ENCODE measurements at places on chromosomes 5 and 9.

DNA sequence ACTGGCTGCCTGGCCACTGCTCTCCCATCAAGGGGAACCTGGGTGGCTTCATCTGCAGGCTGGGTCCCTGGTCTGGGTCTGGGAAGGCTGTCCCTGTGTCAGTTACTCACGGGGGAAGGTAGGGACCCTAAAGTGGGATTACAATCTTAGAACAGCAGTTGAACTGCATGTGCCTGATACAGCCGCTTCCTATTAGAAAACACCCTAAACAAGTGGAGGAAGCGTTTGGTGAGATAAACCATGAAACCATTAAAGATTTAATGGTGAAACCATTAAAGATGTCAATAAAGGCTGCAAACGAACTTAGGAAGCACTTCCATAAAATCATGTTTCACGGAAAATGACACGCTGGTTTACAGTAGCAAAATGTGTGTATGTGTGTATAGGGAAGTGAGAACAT is 2.5 kb upstream of the GFI1B start:
- DNase-seq, result no peak

- no peak for DNase-seq
These were observed 220.5 kb downstream of the NR2F1-AS1 start for GRCh38 chr5:93360436-93361088.

- no peak for DNase-seq
These were observed 186.8 kb downstream of the ZNF462 start for GRCh38 chr9:107049803-107050184.

- DNase-seq, result no peak
These were observed 118.2 kb downstream of the BOD1 start for GRCh38 chr5:173498286-173498685.

GRCh38 chr9:99262949-99263418 is 40.9 kb downstream of the SEC61B start:
- no peak for DNase-seq

DNA sequence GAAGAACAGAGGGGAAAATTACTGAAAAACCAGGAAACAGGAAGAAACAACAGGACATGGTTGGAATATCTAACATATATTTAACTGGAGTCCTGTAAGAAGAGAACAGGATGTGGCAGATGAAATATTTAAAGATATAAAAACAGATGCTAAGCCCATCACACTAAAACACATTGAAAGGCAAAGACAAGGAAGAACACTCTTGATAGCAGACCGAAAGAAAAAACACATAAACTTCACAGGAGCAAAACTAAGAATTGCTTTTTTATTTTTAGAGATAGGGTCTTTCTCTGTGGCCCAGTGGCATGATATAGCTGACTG is 324.4 kb upstream of the ARRDC3 start:
- no peak for DNase-seq

DNA sequence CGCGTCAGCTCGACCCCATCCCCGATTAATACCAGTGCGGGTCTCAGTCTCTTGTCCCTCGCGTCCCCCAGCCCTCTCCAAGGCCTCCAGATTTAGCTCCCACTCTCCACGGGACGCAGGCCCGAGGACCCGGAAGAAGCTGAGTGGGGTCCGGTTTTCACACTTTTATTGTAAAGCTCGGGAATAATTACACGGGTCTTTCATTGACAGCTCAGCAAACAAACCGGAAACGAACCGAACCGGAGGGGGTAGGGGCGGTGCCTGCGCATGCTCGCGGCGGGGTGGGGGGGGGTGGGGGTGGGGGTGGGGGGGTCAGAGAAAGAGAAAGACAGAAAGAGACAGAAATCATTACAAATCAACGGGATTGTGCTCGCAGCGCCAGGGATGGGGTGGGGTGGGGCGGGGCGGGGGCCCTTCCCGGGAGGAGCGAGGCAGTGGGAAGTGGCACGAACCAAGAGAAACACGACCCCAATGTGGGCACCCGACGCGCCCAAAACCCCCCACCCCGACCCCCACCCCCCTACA is 27.9 kb downstream of the PCDH1 start:
- peak; percentile 48 for DNase-seq

DNA sequence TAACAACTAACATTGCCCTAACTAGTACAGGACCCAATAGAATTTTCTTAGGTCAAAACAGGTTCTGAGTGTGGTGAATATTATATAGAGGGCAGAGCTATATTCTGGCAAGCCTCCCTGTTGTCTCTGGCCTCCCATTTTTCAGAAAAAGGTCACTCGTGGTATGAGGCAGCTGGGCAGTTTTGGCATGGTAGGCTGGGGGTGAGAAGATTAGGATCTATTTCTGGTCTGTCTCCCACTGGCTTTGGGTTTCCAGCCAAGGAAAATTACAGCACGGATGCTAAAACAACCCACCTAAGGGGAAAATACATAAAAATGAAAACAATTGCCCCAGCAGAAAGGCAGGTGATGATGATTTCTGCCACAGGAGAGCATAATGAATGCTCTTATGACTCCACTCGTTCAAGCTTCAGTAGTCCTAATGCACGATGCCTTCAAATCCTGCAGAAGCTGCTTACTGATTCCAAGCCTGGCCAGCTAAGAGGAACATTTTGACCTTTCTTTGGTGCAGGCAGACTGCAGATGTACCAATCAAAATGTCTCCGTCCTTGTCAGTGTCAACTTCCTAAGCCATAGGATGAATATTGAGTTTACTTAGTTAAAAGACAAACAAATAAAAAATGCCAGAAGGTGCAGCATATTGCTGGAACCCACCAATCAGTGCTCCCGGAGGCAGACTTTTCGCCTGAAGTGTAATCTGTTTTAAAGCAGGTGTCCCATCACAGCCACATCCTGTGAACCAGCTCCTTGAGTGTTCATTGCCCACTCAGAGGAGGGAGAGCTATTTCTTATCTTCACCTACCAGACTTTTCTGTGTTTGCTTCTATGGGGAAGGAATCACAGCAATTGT is 435.4 kb downstream of the ZSWIM6 start:
- no peak for DNase-seq

DNA sequence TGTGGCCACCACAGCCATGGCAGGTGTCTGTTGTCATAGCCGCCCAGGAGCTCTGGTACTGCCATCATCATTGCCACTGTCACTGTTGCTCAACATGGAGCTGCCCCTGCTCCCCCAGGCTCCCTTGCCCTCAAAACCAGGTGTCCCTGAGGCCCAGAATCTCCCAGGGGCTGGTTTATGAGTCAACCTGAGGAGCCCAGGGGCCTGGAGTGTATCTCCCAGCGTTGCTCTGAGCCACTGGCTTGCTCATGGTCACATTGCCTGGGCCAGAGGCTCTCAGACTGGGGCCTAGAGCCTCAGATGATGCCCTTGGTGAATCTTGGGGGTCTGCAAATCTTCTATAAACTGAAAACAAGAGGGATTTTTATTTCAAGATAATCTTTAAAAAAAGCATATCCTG is 24.7 kb upstream of the TBC1D2 start:
- no peak for DNase-seq

DNA sequence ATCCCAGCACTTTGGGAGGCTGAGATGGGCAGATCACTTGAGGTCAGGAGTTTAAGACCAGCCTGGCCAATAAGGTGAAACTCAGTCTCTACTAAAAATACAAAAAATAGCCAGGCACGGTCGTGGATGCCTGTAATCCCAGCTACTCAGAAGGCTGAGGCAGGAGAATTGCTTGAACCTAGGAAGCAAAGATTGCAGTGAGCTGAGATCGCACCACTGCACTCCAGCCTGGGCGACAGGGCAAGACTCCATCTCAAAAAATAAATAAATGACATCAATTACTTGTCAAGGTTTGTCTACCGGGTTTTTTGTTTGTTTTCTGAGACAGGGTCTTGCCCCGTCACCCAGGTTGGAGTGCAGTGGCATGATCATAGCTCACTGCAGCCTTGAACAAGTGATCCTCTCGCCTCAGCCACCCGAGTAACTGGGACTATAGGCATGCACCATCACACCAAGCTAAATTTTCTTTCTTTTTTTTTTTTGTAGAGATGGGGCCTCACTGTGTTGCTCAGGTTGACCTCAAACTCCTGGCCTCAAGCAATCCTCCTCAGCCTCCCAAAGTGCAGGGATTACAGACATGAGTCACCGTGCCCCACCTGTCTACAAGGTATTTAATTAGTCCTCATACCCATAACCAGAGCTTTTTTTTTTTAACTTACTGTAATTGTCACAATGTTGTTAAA is 64.9 kb downstream of the SUSD1 start:
- no peak for DNase-seq

- DNase-seq, result no peak
These were observed 326.9 kb upstream of the WWC1 start for GRCh38 chr5:167964529-167964928.

DNA sequence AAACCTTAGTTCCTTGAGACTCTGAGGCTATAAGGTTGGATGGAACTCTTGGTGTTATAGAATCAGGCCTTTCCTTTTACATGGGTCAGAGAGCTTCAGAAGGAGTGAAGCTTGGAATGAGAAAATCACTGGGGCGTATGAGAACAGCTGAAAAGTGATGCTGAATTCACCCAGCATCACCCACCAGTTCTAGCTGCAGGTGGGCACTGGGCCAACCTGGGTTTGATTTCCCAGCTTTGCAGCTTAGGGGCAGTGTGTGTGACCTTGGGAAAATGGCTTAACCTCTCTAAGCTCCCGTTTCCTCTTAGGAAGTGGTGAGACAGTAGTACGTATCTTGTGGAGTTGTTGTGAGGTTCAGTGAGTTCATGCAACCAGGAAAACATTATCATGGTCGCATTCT is 10.7 kb downstream of the PCDH12 start:
- DNase-seq, result no peak

GRCh38 chr9:126454795-126455194 is 128.2 kb downstream of the MVB12B start:
- no peak for DNase-seq

DNA sequence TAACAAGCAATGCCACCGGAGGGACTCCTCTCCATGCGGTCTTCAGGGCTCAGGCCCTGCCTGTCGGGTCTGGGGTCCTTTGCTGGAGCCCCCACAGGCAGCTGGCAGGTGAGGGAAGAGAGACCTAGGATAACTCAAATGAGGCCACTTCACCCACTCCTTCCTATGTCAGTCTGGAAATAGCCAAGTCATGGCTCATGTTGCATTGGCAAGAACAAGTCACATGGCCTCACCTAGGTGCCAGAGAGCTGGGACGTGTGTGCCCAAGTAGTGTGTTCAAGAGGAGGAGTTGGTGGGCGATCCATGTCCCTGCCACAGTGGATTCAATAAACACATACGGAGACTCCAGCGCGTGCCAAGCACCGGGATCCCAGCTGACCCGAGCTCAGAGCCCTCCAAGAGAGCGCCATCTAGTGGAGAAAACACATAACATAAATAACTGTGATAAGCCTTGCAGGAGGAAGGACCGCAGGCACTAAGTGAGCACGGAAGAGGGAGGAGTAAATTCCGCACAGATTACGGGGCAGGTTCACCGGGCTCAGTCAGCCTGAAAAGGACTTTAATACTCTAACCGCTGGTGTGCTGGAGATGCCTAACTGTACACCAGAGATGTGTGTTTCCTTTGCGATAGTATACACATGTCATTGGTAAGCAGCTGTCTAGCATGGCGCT is 580.8 kb downstream of the CCDC171 start:
- DNase-seq, result peak; percentile 58

DNA sequence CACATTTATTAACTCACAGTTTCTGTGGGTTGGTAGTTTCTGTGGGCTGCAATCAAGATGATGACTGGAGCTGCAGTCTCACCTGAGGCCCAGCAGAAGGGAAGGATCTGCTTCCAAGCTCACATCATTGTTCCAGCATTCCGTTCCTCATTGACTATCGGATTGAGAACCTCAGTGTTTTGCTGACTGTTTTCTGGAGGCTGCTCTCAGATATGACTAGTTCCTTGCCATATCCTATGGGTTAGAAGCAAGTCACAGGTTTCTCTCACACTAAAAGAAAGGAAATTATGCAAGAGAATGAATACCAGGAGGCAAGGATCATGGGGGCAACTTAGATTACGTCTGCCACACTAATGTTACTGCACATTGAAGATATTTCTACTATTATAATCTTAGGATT is 6.3 kb upstream of the ERAP1 start:
- no peak for DNase-seq

DNA sequence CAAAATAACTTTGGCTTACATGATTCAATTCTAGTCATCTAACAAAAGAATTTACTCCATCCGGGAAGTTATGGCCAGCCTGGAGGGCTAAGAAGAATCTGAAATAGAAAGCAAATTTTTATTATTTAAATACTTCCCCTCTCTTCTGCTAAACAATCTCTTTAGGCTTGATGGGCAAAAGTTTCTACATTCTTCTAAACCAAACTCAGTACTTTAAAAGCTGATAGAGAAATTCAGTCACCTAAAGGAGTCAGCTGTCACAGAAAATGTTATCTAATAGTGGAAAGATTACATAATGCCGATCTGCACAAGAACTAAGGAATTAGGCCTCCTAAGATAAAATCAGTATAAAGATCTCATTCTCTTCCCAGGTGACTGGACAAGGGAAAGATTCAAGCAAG is 32.4 kb downstream of the GNAQ start:
- DNase-seq, result no peak

GRCh38 chr9:4762886-4763541 is 22.0 kb upstream of the AK3 start:
- DNase-seq, result no peak

DNA sequence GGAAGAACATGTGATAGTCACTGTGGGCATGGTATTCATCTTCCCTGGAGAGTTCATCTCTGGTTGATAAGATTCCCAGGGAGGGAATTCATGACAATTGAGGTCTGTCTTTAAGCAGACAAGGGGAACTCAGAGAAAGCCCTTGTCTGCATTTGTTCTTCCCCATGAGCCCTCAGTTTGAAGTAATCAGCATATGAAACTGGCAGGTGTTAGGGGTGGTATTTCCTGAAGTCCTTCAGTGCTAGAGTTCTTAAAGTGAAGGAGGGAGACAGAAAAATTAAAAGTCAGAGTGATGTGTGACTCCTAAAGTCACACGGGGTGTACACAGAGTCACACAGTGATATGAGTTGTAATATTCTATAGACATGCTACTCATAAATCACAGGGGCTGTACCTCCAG is 60.6 kb upstream of the SYK start:
- DNase-seq, result no peak

DNA sequence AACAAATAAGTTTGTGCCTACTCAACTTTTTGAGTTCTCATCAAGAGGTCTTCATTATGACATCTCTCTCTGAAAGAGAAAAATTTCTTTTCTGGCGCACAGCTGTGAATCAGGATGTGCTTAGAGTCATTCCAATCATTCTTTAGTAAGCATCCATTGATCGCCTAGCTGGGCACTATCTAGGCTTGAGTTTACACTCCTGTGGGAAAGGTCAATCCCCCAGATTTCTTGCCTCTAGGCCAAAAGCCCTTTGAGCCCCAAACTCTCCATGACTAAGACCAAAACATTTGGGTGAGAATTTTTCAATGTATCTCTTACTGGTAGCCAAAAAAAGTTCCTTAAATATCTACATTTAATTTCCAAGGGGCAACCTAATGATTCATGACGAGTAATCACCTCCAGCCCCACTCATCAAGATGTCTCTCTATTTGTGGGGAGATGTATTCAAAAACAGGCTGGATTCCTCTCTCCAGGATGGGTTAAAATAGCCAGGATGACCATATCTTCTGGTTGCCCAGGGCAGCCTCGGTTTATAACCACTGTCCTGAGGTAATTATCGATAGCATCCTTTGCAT is 101.7 kb downstream of the GNA14 start:
- no peak for DNase-seq

GRCh38 chr5:10607666-10608073 is 43.8 kb downstream of the ANKRD33B start:
- no peak for DNase-seq

All from NCI-H2029 (cell line).